Omental fat pad (tissue), 4 donors: ENCODE measurements at places on chromosomes 12 and 14. TPM values are rescaled to one million over a fixed set of nuclear protein-coding genes. Genes with fewer than 3 reads are reported as not detected.

P2RX7 gene
- total RNA-seq = 2.4 TPM

- no peak for DNase-seq
Observed at GRCh38 chr14:61125867-61126572, 145.0 kb downstream of the SLC38A6 start.

GRCh38 chr12:68580911-68581310 lies 29.8 kb upstream of the RAP1B start:
- no peak for DNase-seq

NOVA1 gene
- 13.8 TPM for total RNA-seq

PIP4P1 gene
- 24.4 TPM for total RNA-seq

GRCh38 chr12:89166121-89166520 lies 186.2 kb downstream of the DUSP6 start:
- no peak for DNase-seq

PLEKHG7 gene
- total RNA-seq = not detected
